ENCODE measurements at places on chromosomes 4 and X.

DNA sequence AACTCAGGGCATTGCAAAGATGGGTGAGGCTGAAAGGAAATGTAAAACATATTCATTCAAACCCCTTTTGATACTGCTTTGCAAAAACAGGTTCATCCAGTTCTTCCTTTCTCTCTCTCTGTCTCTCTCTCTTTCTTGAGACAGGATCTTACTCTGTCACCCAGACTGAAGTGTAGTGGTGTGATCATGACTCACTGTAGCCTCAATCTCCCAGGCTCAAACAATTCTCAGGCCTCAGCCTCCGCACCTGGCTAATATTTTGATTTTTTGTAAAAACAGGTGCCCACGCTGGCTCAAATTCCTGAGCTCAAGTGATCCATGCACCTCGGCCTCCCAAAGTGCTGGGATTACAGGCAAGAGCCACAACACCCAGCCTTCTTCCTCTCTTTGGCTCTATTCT, 15.6 kb upstream of the DCHS2 start:
- no peak for DNase-seq

GRCh38 chrX:97399400-97399799, 515.7 kb downstream of the RPA4 start:
- peak; percentile 2 for DNase-seq

- no peak for DNase-seq
Measured at GRCh38 chr4:8090744-8091301, 67.8 kb downstream of the ABLIM2 start.

DNA sequence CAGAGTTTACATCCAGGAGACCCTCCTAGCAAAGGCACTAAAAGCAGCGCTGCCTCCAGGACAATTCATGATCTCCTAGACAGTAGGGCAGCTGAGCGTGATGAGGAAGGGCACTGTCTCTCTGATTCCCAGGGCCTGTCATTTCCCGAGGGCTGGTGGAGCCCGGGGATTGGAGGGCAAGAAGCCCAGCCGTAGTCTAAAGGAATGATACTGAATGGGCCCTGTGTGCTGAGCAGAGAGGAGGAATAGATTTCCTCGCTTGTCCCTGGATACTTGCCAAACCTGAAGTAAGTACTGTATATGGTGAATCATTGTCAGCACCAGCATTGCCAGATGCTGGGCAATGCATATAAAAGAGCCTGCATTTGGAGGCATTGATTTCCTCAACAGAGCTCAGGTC, 88.0 kb upstream of the SLITRK2 start:
- no peak for DNase-seq

DNA sequence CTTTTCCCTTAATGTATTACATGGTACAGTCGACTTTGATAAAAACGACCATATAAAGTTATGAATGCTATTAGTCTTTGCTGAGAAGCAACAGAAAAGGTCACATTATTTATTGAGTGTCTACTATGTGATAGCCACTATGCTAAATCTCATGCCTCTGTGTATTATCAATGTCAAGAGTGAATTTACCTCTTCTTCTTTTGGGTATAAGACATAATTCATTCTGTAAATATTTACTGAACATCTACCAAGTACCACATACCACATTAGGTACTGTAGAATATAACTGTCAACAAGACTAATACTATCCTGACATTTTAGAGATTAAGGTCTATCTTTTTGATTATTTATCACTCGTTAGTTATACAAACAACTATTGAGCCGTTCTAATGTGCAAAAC, 268.7 kb upstream of the FTHL17 start:
- no peak for DNase-seq

DNA sequence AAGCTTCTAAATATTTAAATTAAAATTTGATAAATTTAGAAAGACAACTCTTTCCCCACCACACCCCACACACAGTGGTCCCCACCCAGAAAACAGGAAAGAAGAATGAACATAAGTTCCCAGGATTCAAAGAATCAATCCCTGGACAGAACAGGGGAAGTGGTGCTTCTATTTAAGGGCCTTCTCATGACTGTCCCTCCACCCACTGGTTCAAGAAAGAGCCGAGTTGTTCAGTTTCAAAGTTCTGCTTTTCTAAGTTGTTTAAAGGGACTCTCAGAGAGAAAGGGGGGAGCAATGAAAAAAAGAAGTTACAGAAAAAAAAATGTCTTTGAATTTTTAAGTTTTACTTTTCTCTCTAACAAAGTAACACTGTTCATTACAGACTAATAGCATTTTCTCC, 195.8 kb downstream of the PDGFC start:
- DNase-seq: no peak

DNA sequence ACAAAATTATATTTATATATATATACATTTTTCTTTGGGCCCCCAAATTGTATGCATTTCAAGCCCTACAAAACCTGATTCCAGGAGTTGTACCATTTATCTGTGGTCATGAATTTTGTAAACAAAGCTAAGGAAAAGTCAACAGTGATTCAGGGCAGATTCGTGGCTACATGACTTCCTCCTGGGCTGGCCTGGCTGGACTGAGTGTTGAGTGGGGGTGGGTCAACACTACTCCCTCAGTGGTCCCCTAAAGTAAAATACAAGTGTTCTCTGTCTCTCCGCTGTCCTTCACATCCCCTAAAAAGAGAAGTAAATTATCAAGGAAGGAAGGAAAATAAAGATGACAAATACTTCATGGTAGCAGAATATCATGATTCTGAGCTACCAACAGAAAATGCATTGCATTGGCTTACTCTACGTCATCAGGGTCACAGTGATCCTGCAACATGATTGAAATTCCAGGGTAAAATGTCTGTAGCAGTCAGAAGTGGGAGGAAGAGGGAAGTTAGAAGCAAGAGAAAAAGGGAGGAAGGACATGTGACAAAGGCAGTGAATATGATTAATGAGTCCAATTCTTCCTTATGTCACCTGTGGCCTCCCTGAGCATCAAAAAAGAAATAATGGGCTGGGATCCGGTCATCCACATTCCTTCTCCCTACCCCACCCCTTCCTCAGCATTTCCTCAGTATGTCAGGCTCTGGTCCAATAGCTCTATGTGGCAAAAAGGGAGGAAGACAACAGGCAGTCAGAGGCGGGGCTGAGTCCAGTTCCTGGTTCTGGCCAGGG, 42.4 kb upstream of the MYOZ2 start:
- DNase-seq: no peak

GRCh38 chr4:169150806-169151205, 120.0 kb downstream of the SH3RF1 start:
- no peak for DNase-seq

Measured in NAMALWA (cell line).